AG08395 (cell line): ENCODE measurements at places on chromosomes 11 and 22.

- DNase-seq = peak; percentile 78
These were observed 38.1 kb downstream of the LMO1 start for GRCh38 chr11:8225589-8226036.

- DNase-seq = no peak
These were observed 67.2 kb upstream of the ALX4 start for GRCh38 chr11:44377121-44377520.

DNA sequence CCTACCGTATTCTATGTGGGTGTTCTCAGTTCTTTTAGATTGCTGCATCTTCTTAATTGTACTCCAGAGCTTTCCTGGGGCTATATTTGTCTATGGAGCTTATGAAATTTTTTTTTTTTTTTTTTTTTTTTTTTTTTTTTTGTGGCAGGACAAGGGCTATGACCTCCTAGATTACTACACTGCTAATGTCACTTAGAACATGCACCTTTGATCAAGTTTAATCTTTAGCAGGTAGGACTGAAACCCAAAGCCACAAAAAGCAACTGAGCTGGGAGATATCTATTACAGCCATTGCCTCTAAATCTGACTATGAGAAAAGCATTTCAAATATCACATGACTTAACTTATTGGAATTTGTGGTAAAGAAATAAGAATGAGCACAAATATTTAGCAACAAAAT, 21.7 kb upstream of the ABTB2 start:
- DNase-seq = no peak

DNA sequence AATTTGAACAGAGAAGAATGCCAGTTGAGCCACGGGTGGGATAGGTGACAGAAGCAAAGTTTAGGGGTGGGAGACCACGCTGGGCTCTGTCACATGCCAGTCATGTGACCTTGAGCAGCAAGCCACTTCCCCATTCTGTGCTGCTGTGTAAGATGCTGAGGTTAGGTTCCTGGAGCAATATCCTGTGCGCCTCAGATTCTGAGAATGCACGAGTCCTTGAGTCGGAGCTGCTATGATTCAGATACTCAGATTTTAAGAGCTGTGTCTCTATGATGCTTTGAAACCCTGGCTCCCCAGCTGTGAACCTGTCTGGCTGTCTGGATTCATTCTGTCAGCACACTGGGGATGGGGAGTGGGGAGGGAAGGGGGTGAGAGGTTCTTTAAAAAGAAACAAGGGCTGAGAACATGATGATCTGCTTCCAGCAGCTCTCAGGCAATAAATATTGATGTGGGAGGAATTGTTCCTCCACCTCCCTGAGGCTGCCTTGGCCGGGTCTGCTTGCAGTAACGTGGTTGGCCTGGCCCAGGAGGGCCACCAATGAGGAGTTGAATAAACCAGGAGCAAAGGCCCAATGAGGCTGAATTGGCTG, 24.0 kb downstream of the SLCO2B1 start:
- peak; percentile 25 for DNase-seq

DNA sequence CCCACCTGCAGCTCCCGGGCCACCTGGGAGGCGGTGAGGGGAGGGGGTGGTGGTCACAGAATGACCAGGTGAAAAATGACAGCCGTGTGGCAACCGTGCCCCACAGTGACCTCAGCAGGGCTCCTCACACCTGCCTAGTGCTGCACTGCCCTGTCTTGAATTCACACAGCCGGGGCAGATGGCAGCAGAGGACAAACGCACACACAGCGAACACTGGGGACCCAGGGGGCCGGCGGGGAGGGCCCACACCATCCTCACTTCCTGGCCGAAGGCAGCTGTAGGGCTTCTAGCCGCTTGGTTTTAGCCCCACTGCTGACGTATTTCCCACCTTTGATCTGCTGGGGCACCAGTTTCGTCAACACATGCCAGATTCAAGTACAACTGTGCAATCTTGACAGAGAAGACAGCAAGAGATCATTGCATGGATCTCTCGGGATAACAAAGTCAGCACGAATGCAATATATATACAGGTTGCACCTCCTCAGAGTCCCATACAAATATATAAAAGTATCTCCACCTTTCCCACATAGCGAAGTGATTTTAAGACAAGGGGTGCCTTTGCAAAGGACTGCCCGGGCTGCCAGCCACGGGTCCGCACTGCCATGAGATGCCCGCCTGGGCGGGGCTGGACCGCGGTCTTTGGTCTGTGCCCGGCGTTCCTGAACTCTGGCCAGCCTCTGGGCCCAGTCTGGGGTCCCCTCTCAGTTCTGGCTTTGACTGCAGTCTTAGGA, 26.9 kb downstream of the TRMU start:
- no peak for DNase-seq
